Stimulated activated CD4-positive, alpha-beta T cell treated with anti-CD3 and anti-CD28 coated beads, Interleukin-12 subunit alpha, Interleukin-12 subunit beta, amount 100 ng/mL, for 24 hours (primary cell): ENCODE measurements at places on chromosomes 5 and 9.

- DNase-seq, result no peak
Measured at GRCh38 chr9:37333288-37333687, 89.2 kb upstream of the GRHPR start.

DNA sequence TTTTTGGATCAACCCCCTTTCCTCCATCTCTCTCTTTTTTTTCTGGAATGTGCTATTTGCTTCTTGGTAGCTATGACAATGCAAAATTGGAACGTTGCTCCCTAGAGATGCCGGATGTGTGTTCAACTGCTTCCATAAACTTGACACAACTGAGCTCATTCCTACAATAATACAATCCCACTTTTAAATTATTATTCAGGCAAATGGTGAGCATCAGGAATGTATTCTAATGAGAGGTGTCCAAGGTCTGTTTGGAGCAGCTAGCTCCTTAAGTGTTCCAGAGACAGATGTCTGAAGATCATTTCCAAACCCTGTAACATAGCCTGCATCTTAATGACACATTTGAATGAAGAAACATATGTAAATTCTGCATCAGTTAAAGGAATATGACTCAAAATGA, 518.4 kb downstream of the TAF11L14 start:
- no peak for DNase-seq

DNA sequence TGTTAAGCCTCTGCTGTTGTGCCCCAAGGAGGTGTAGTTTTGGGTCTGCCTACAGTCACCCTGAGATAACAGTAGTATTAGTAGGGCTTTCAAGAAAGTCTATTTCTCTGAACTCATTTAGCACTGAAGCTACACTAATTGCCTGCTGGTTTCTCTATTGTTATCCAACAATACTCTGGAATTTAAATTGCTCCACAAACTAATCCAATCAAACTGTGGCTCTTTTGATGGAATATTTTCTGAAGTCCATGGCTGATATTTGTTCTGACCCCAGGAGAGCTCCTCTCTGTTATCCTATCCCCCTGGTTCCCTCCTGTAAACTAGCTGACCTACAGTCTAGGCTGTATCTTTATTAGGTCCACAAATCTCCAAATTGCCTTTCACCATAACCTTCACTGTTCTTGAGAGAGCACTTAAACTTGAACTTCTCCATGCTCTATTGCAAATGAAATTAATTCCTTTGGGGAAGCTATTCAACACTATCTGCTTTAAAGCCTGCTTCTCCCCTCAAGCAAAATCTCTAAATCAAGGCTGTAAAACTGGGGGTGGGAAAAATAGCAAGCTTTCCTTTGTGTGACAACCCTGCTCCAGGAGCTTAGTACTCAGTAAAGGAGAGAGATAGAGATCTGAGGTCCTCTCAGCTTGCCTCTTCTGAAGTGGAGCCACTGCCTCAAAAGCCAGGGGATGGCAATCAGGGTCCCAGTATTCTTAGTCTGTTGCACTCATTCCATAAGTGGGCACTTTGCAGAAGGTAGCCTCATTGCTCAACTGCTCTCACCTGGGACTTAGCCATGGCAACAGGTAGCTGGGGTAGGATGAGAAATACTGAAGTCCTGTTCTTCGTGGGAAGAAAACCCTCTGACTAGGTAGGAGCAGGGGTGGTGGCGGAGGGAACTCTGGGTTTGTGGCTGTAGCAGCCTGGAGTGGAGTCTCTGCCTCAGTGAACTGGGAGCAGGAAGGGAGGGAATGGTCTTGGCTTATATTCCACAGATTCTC, 110.9 kb downstream of the MACIR start:
- DNase-seq, result no peak

- DNase-seq, result no peak
Measured at GRCh38 chr5:122391621-122392020, 79.6 kb downstream of the SNCAIP start.

- no peak for DNase-seq
Measured at GRCh38 chr9:114513055-114513958, 8.0 kb upstream of the WHRN start.

- DNase-seq, result no peak
Measured at GRCh38 chr5:177430140-177430951, 3.9 kb downstream of the GRK6 start.

DNA sequence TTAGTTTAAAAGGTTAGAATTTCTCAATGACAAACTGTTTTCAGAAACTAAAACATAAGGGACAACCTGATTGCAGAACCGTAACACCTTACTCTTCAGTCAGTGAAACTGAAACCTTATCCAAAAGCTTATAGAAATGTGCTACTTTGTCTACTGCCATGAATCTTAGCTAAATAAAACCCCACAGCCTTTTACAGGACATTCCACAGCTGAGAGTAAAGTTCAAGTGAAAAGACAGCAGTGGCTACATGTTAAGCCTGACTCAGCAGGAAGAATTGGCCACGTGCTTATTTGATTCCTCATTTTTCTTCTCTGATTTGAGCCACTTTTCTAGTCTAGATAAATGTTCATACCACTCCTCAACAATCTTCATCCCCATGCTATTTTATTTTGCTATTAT, 278.7 kb upstream of the ISL1 start:
- DNase-seq, result no peak

GRCh38 chr5:95712347-95712958, 18.7 kb upstream of the RHOBTB3 start:
- DNase-seq, result peak; percentile 31

DNA sequence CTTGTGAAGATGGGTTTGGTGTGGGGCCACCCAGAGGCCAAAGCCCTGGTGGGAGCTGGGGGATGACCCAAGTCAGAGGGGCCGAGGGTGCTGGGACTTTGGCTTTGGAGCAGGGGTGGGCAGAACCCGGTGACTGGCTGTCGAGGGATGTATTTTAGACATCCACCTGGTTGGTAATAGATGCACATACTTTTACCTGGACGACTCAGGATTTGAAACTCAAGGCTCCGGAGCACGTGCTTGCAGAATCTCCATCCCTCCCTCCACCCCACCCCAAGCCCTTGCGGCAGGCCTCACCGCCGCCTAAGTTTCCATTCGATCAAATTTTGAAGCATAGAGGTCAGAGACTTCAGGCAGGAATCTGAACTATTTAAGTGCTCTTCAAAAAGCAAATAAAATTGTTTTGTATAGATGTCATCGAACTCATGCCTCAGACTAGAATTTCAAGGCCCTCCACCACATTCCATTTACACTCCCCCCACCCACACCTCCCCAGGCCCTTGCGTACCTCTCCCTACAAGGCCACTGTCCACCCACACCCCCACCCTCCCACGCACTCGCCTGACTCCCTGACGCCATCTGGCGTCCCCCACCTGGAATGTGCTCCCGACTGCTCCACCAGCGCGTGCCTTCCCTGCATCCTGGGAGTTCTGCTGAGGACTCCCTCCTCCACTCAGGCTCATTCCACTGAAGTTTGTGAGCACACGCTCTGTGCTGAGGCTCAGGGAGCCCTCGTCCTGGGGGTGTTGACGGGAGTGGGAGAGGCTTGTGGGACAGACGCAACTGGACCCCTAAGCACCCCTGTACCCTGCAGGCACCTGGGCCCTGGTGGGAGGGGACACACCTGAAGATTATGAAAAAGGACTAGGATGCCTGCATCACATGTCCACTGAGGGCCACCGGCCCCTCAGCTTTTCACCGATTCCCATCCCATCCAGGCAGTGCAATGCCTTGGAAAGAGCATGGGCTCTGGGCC, 56.4 kb upstream of the RPL26L1 start:
- no peak for DNase-seq

GRCh38 chr5:33743099-33743498, 148.7 kb downstream of the ADAMTS12 start:
- DNase-seq, result no peak

GRCh38 chr9:125444166-125444565, 182.5 kb downstream of the GAPVD1 start:
- DNase-seq, result no peak

- DNase-seq, result peak; percentile 27
Measured at GRCh38 chr5:16617274-16617968, 624 bp upstream of the RETREG1 start.

- DNase-seq, result no peak
Measured at GRCh38 chr9:106075960-106076327, 381.6 kb downstream of the TMEM38B start.

GRCh38 chr5:13662626-13663025, 281.9 kb downstream of the DNAH5 start:
- DNase-seq, result no peak

GRCh38 chr5:36653044-36653705, 46.8 kb downstream of the SLC1A3 start:
- no peak for DNase-seq

GRCh38 chr5:3837506-3837905, 241.9 kb downstream of the IRX1 start:
- DNase-seq, result no peak

DNA sequence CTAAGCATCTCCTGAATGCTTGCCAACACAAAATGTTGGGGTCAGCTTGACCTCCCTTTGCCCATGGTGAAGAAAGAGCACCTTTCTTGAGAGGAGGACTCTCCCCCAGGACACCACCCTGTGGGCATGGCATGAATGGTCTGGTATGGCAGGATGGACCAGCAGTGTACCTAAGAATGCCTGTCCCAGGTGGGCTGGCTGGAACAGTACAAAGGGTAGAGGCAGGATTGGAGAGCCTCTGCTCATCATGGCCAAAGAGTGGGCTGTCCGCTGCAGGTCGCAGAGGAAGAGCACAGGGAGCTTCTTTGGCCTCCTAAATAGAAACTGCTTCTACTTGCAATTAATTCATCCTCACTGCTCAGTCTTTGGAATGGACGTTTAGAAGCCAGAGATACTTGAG, 131.6 kb upstream of the OSMR start:
- no peak for DNase-seq

GRCh38 chr5:122780296-122780695, 5.4 kb downstream of the SNX2 start:
- DNase-seq, result no peak

- no peak for DNase-seq
Measured at GRCh38 chr5:82595113-82595512, 317.0 kb upstream of the RPS23 start.

DNA sequence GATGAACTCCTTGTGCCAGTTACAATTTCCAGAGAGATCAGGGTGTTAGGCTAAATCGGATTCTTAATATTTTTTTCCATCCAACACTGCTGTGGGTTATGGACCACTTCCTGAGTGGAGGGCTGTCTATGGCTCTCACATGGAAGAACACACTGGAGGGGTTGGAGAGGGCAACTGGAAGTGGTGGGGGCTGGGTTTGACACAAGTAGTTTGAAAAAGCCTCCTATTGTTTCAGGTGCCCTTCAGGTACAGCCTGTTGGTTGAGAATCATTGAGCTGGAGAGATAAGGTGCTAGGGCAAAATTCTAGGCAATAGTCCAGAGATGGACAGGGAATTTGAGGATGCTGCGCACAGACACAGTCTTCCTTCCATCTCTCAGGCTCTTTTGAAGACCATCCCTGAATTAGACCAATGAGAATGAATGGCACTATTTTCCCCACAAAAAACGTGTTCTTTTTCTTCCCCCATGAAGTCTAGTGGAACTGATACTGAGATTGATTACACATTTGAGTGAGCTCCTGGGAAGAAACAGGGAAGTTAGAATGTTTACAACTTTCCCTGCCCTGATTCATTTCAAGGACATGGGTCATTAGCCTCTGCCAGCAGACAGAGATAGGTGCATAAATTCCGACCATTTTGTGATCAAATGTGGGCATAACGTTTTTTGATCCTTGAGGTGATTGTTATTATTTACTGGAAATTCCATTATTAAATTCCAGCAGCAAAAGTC, 87.7 kb downstream of the ACER2 start:
- DNase-seq, result no peak

- DNase-seq, result no peak
Measured at GRCh38 chr5:83387041-83387440, 84.5 kb upstream of the VCAN start.

DNA sequence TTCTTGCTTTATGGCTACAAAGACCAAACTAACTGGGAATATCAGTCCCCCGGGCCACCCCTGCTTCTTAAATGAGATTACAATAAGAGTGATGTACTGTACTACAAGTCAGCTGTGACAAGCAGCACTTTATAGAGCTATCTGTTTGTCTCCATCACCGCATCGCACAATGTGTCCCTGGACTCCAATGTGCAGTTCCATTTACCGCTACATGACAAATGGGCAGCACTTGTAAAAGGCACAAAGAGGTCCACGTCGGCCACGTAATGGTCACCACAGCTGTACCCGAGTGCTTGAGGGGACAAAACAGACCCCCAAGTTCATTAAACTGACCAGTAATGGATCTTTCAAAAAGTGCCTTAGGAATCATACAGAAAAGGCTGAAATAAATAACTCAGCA, 54.1 kb downstream of the PSMB7 start:
- no peak for DNase-seq

GRCh38 chr5:125130591-125130990, 384.2 kb upstream of the ZNF608 start:
- no peak for DNase-seq

DNA sequence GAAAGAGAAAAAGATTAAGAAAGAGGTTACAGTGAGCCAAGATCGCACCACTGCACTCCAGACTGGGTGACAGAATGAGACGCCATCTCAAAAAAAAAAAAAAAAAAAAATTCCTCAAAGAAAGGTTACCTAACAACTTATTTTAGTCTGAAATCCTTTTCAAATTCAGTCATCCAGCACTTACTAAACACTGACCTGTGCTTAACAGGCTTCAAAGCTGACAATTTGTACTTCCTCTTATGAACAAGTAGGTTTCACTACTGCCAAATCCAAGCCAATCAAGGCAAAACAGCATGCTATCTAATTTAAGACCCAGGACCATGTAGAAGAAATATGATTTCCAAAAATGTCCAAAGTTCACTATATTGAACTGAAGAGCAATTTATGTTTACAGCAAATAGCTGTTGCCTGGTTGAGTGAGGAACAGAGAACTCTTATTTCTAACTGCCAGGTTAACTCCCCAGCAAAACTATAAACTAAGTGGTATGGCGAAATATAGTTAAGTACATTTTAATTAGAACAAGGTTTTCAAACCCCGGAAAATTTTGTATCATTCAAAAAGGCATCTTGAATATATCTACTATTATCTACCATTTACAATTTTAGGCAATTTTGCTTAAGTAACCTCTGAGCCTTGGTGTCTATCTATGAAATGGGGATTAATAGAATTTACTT, 13.4 kb downstream of the PWWP2A start:
- DNase-seq, result no peak

GRCh38 chr5:52554293-52554692, 233.4 kb upstream of the ITGA1 start:
- no peak for DNase-seq

DNA sequence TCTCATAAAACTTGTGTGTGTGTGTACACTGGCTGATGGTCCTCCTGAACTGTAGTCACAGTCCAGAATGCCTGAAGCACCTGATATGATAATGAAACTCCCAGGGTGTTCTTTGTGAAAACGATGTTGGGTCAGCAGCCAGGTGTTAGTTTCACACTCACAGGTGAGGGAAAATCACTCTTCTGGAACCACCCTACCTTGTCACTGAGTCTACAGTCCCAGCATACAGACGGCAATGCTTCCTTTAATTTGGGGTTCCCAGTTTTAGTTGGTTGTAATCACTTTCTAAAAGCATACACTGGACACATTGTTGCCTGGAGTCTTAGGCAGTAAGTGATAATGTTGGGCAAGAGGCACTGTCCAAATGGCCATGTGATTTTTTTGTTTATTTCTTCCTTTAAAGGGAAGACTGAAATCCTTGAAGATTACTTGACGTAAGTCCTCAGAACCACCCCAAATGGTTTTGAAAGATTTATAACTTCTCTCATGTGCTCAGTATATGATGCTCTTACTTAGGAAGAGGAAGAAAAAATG, 18.2 kb upstream of the MGAT1 start:
- DNase-seq, result no peak

GRCh38 chr5:43244823-43245565, 53.0 kb downstream of the NIM1K start:
- DNase-seq, result no peak
